Activated CD4-positive, alpha-beta T cell treated with anti-CD3 and anti-CD28 coated beads, Interleukin-2, amount 10 ng/mL, durations not matched to agents 7 days and 5 days (primary cell): ENCODE measurements at places on chromosomes 6 and 20.
A peak's percentile ranks its signal among the peaks of the same experiment; 100 is the strongest.

DNA sequence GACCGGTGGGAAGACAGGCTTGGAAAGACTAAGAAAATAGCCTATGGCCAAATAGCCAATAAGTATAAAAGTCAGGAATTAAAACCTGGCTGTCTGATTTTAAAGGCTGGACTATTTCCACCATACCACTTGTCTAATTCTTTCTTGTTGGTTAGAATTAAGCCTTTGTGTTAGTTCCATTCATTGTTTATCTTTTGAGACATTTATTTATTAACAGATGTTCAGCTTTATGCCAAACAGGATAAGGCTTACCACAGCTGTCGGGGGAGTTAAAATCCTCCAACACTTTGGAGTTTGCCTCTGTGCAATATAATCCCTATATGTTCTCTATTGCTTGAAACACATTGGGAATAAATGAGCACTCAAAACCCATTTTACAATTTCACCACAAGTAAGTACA is 208.3 kb downstream of the TMEM200A start:
- DNase-seq: no peak

DNA sequence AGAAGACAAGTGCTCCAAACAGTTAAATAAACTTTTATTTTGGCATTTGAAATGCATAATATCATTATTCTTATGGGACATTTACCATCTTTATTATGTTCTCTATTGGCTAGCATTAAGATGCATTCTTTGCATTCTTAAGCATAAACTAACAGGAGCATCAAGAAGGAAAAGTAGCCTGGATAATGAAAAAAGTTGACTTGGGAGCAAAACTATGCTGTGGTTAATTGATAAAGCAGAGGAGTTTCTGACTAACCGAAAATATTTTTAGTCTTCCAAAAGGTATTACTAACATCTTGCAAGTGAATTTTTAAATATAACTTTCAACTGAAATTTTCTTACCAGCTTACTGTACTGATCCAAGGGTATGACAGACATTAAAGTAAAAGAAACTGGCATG is 140.3 kb downstream of the FLRT3 start:
- DNase-seq: no peak

DNA sequence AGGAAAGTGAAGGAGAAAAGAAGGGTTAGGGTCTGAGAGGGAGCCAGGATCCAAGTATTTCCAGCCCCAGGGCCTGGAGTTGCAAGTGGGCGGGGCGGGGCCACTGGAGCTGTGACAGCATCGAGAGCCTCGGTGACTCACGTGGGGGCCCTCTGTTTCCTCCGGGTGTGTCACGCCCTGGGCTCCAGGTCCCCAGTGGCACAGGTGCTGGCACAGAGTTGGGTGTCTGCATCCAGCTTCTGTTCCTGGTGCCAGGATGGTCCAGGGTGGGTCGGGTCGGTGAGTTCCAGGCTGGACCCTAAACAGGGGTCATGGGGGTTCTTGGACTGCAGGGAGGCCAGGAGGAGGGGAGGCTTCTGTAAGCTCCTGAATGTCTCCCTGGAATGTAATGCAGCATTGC is 16.7 kb downstream of the RAET1L start:
- no peak for DNase-seq

- DNase-seq: peak; percentile 11
Observed at GRCh38 chr6:56593801-56594318, 48.8 kb downstream of the DST start.

- no peak for DNase-seq
Observed at GRCh38 chr6:44071670-44072451, 55.4 kb downstream of the MRPL14 start.

- no peak for DNase-seq
Observed at GRCh38 chr6:21115111-21115510, 478.4 kb upstream of the SOX4 start.

DNA sequence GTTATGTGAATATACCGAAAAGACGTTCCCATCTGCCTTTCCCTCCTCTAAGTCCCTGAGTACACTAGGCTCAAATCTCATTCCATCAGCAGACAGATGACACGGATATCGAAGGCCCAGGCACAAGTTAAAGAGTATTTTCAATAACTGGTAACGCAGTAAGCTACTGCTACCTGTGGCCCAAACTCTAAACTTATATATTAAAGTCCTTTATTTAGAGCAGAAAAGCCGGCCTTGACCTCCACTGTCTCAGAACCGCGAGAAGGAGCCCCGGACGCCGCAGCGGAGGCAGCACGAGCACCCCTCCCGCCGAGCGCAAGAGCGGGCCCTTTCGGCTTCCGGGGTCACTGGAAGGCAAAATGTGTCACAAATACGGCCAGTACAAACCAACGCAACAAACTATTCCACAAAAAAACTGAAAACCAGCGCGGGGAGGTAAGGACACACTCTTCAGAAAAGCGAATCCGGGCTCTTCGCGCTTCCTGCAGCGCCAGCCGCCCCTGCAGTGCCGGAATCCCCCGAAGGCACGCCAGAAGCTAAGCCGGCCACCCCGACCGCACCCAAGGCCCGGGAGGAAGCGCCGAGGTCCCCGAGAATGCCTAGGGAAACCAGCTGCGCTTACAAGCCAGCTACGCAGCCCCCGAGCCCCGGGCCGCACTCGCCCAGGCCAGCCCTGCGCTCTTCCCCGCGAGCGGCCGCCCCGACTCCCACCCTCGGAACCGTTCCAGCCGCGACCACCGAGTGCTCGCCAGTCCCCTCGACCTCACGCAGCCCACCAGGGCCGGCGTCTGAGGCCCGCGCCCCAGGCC is 681 bp downstream of the DIDO1 start:
- peak; percentile 49 for DNase-seq
